ENCODE measurements at places on chromosomes 2 and 18. TPM values are rescaled to one million over a fixed set of nuclear protein-coding genes. Genes with fewer than 3 reads are reported as not detected.

DNA sequence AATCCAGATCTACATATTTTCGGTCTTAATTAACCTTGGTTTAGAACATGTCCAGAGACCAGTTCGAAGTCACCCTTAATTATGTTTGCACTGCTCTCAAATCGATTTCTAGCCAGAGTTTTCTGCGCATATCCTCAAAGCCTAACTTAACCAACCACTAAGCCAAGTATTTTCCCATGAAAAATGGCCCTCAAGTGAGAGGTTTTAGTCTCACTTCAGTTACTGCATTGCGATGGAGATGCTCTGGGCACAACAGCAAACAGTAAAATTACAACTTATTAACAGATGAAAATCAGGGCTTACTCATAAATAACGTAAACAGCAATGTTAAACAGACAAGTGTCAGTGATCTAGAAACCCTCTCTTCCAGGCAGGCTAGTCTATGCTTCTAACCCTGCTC lies 4.5 kb downstream of the RTN4 start:
- DNase-seq = no peak

DNA sequence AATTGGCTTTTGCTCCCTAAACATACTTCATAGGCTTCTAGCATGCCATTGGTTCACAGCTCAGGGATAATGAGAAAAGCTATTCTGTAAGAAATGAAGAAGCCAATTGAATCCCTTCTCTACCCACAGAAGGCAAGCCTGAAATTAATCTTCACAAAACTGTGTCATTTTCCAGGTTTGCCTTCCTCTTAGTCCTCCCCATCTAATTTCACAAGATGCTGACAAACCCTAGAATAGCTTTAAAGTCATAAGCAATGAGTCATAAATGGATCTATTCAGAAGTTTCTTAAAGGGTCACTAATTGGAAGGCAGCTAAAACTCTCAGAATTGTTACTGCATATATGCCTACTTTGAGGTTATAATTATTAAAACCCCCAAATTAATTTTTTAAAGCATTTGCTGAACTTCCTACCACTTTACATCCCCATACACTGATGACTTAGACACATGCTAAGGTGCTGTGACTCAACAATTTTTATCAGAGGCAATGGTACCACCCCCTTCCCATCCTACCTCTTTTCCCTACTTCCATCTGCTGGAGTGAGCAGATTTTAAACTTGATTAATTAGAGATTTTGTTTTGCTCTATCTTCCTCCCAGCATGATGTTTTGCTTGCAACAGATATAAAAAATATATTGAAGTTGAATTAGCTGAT lies 51.3 kb upstream of the NABP1 start:
- peak; percentile 81 for DNase-seq

Gene CPO
- total RNA-seq = not detected

DNA sequence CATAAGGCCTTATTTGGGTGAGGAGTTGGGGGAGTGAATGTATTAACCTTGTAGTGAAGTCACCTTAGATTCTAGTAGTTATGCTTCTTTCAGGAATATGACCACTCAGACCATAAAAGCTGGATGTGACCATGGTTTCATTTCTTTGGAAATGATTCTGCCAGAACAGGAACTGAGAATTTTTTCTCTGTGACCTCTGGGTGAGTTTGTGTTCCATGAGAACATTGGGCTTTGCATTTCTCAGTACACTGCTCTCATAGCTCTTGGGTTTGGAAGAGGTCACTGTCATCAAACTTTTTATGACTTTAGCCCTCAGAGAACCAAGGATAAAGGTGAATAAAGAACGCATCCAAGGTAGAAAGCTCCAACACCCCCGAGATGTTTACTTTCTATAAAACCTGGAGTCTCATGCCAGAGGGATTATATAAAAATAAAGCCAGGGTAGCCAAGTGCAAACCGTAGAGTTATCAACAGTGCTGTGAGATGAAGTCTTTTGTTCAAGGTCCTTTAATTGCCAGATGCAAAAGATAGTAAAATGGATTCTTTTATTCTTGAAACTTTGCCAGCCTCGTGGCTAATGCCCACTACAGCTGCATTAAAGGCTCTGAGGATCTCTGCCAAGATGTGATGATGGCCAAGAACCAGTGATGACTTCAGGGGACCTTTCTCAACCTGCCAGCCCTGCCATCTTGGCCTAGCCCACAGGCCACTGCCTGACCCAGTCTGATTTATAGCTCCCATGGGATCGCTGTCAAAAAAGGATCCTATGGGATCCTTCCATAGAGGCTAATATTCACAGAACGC lies 27.8 kb upstream of the MAT2A start:
- DNase-seq = peak; percentile 82

DNA sequence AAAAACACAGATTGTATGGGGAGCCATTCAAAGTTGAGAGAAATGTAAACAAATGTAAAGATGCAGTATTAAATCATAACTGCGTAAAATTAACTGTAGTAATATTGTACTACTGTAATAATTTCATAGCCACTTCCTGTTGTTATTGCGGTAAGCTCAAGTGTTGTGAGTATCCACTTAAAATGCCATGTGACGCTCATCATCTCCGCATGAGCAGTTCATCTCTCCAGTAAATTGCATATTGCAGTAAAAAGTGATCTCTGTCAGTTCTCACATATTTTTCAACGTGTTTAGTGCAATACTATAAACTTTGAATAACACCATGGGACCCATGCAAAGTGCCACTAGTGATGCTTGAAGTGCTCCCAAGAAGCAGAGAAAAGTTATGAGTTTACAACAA lies 41.8 kb upstream of the SP3 start:
- DNase-seq = no peak

- peak; percentile 77 for DNase-seq
These were observed 1.6 kb upstream of the PSTPIP2 start for GRCh38 chr18:46073474-46074331.

DNA sequence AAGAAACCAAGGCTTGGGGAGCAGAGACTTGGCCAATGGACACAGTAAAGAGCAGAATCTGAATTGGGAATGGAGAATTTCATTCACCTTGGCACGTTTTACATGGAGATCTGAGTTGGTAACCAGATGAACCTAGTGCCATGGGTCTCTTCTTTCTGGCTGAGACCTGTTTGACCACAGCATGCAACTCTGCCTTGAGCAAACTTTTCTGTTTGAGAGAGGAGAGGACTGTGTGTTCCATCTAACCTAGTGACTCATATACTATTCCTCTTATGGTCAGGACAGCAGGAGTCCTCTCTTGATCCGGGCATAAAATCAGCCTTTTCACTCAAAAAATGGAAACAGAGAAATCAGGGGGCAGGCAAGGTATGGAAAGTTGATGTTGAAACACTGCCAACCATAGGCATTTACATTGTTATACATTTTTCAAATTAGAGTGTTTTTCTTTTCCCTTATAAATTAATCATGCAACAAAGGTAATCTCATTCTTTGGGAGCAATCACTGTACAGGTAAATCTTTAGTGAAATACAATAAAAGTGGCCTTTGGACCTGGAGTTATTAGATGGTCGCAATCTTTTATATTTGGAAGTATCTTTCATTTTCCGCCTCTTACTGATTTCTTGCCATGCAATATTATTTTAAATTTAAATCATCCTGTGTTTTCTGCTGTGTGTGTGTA lies 86.7 kb downstream of the NRP2 start:
- DNase-seq = peak; percentile 60

Gene AOX1
- 18.7 TPM for total RNA-seq

Gene RRM2
- 110 TPM for total RNA-seq

Gene KCNG2
- not detected for total RNA-seq

GRCh38 chr18:6666012-6666685 lies 63.4 kb upstream of the ARHGAP28 start:
- DNase-seq = no peak

Gene MYOM1
- total RNA-seq = not detected

DNA sequence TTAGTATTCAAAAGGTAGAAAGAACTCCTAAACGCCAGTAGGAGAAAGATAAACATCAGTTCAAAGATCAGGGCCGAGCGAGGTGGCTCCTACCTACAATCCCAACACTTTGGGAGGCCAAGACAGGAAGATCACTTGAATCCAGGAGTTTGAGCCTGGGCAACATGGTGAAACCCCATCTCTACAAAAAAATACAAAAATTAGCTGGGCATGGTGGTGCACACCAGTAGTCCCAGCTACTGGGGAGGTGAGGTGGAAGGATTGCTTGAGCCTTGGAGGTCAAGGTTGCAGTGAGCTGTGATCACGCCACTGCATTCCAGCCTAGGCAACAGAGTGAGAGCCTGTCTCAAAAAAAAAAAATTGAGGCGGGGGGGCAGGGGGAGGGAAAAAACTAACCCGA lies 40.6 kb downstream of the MBOAT2 start:
- no peak for DNase-seq

DNA sequence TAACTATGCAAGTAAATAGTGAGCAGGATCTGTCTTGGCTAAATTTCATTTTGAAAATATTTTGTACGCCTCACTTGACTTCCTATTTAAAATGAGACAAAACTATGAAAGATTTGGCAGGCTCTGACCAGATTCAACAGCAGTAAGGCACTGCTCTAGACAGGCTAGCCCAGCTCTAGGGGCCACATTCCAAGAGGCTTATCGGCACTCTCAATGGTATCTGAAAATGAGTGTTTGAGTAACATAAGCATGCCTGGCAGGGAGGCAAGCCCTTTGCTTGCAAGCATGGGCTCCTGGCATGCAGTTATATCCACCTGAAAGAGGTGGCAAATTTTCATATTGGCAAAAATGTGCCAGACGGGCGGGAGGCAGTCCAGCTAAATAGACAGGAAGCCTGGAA lies 10.5 kb downstream of the CAPN13 start:
- no peak for DNase-seq

Measured in M059J (cell line).